Suppressor macrophage (primary cell): ENCODE measurements at places on chromosomes 6 and 20.

- DNase-seq: peak; percentile 66
Measured at GRCh38 chr6:154356113-154356512, 490 bp downstream of the IPCEF1 start.

DNA sequence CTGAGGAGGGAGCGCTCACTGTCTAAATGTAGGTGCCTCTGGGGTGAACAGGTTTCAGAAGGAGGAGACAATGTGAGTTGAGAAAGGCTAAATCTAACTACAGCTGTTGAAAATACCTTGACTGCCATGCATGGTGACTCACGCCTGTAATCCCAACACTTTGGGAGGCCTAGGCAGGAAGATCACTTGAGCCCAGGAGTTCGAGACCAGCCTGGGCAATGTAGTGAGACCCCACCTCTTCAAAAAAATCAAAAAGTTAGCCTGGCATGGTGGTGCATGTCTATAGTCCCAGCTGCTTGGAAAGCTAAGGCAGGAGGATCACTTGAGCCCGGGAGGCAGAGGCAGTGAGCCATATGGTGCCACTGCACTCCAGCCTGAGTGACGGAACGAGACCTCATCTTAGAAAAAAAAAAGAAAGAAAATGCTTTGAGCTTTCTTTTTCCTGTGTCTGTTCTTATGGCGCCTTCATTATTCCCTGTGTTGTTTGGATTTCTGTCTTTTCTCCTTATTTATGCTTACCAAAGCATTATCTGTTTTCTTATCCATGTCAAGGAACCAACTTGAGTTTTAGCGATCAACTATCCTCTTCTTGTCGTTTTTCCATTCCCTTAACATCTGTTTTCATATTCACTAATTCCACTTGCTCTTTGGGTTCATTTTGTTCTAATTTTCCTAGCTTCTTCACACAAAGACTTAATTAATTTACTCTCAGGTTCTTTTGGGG, 8.5 kb downstream of the SLC2A10 start:
- DNase-seq: no peak

DNA sequence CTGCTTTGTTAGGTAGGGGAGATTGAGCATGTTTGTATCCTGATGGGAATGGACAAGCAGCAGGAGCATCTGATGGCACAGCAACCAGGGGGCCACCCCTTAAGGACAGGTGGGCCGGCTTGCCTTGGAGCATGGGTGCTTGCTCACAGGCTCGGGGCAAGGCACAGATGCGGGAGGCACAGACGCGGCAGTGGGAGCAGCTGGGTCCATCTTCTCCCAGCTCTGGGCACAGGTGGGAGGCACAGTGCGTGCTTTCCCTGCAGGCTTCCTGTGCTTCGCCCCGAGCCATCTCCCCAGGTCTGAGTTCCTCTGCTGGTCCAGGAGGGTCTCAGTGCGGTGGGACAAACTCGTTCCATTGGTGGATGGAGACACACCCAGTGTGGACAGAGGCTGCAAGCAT, 73.6 kb upstream of the BHLHE23 start:
- no peak for DNase-seq

DNA sequence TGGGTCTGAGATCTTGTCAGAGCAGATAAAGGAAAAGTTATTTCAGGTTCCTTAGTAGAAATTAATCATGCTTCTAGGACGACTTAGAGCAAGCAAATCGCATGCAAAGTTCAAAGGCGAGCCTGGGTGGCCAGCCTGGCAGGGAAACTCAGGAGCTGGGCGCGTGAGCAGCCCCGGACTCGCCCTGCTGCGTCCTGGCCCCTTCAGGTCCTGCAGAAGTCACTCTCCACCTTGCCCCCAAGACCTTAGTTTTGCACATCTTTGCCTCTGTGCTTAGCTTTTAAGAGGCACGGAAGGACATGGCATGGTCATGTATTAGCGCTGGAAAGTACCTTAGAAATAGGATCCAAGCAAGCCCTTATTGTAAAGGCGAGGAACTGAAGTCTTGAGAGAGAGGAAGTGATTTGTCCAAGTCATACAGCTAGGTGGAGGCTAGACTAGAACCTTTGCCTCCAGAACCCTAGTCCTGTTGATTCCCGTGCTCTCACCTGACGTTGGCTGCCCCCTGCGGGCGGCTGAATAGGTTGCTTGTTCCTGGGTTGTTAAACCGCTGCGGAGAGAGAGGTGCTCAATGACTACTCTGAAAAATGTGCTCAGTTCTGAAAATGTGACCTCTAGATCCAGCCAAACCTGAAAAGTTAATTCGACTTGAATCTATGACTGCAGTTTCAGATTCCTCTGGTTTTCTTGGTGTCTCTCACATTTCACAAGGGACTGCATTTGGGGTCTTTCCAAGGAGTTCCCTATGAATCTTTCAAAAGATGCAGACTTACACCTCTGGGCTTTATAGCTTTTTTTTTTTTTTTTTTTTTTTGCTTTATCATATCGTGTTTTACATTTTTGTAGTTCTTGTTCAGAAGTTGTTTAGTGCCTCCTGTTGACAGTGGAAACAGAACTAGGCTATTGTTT, 2.7 kb downstream of the MYB start:
- peak; percentile 71 for DNase-seq

DNA sequence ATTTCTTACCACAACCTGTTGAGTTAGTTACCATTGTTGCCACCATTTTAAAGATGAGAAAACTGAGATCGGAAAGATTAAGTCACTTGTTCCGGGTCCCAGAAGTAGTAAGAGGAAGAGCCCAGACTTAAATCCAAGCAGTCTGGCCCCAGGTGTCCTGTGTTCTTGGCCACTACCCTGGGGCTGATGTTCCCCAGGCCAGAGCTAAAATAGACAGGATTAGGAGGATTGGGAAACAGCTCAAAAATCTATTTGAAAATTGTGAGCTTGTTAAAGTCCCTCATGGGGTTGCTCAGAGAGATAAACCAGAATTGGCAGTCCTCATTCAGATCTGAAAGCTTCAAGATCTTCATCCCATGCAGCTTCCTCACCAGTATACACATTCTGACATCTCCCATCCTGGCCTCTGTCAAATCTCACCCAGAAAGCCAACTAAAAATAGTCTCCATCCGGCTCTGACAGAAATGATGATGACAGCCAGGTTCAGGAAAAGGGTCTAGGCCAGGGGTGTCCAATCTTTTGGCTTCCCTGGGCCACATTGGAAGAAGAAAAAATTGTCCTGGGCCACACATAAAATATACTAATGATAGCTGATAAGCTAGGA, 62.0 kb downstream of the GFOD1 start:
- DNase-seq: no peak

DNA sequence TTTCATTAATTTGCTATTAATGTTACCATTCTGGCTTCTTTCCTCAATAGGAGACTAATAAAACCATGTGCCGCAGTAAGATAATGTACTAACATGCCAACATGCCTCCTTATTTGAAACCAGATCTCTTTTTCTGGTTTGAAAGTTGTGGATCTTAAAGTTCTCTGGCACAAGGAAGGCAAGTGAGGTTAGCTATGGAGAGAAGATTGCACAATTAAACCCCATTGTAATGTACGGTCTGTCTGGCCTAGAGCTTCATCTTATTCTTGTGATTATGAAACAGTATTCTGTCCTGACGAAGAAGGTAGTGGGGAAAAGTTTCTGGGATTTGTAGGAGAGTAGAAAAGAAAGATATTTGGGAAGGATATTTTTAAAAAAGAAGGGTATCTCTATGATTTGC, 68.4 kb downstream of the EYA4 start:
- no peak for DNase-seq

DNA sequence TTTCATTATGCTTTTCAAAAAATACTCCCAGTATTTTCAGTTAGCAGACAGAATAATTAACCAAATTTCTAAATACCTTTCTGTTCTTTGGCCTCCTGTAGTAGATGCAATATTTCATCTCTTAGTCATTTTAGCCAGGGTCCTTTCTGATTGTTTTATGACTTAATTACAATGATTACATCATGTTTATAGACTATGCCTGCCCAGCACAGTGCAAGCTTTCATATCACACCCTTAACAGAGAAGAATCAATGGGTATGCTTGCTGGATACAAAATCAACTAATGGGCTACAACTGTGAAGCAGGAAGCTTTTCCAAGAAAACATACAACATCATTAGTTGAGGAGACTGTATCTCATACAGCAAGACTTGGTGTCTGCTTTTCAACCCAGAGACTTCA, 119.8 kb upstream of the NRSN1 start:
- no peak for DNase-seq

DNA sequence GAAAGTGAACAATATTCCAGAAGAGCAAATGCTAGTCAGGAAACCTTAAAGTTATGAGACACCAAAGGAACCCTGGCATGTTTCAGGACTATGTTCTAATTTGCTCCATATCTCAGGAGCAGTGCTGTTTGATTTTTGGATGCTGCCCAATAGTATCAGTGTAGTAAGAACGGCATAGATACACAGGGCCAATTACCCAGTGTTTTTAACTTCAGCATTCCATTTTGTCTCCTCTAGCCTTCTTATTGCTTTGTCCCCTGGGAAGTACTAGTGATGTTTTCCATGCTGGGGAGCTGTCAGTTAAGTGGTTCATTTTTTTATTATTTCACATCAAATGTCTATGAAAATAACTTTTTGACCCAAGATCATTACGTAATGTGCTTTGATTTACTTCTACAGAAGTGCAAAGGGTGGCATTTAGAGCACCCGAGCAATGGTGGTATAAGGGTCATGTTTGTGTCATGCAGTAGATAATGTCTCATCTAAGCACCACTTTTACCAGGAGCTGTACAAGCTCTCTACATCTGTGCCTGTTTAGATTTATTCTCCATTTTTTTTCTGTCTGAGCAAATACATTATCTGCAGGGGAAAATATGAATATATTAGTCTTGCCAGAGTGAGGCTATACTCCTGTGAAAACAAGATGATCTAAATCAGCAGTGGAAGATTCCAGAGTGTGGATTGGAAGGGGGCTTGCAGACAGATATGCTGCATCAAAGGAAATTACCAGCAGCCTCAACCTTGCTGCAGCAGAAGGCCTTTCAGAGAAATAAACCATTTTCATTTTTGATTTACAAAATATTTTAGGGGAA, 198.8 kb upstream of the OPRM1 start:
- no peak for DNase-seq
